ENCODE measurements at places on chromosomes 11 and 22. TPM values are rescaled to one million over a fixed set of nuclear protein-coding genes. Genes with fewer than 3 reads are reported as not detected.

DNA sequence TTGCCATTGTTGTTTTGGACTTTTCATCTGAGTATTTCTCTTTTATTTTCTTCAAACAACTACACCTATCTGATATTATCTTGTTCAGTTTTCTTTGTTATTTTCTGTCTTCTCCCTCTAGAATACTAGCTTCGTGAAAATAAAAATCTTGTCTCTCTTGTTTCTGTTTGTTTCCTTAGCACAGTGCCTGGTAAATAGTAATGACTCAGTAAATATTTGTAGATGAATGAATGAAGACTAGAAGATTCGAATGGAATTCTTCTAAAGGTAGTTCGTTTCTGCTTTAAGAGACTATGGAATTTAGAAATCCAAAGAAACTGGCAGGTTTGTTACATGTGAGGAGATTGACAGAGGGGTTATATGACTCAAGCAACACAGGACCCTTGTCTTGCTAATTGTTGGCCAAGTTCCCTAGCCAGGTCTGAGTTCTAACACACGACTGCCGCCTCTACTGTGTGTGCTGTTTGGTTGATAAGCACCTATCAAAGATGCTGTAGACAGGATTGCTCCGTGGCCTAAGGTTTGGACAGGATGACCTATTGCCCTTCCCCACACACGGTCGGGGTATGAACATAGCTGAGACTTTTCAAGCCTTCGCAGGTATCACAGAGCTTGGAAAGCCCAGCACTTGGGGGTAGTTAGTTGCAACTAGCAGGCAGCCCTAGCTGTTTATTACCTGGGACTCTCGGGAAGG, 831 bp upstream of the TMEM135 start:
- peaks cover 72% of the 10 kb centered on the region for H3K4me1 ChIP-seq
- H3K4me3 ChIP-seq: peak overlapping the region; percentile 97
- H3K27ac ChIP-seq: peak overlapping the region; percentile 87
- H3K36me3 ChIP-seq: peaks cover 5% of the 10 kb centered on the region

The MMP12 gene
- not detected for total RNA-seq

DNA sequence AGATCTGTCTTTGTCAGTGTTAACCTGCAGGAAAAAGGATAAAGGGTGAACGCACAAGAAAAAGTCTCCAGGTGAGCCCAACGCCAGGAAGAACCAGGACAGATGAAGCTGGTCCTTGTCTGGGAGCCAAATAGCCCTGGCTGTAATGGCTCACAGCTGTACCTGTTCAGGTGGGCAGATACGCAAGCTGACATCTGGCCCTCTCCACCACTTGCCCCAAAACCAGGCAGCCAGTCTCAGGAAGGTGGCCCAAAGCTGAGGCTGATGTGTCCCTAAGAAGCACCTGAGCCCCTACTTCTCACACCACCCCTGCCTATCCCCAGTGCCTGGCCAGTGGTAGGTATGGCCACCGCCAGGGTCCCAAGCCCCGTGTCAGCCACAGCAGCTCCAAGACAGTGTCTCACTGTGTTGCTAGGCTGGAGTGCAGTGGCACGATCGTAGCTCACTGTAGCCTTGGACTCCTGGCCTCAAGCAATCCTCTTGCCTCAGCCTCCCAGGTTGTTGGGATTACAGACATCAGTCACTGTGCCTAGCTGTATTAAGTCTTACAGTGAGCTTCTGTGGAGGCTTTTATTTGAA, 14.8 kb downstream of the TOP3B start:
- H3K36me3 ChIP-seq: peaks cover 8% of the 10 kb centered on the region
- no peaks in the 10 kb centered on the region for H3K4me1 ChIP-seq
- H3K27me3 ChIP-seq: no peaks in the 10 kb centered on the region

The NAV2 gene
- 14.1 TPM for total RNA-seq

DNA sequence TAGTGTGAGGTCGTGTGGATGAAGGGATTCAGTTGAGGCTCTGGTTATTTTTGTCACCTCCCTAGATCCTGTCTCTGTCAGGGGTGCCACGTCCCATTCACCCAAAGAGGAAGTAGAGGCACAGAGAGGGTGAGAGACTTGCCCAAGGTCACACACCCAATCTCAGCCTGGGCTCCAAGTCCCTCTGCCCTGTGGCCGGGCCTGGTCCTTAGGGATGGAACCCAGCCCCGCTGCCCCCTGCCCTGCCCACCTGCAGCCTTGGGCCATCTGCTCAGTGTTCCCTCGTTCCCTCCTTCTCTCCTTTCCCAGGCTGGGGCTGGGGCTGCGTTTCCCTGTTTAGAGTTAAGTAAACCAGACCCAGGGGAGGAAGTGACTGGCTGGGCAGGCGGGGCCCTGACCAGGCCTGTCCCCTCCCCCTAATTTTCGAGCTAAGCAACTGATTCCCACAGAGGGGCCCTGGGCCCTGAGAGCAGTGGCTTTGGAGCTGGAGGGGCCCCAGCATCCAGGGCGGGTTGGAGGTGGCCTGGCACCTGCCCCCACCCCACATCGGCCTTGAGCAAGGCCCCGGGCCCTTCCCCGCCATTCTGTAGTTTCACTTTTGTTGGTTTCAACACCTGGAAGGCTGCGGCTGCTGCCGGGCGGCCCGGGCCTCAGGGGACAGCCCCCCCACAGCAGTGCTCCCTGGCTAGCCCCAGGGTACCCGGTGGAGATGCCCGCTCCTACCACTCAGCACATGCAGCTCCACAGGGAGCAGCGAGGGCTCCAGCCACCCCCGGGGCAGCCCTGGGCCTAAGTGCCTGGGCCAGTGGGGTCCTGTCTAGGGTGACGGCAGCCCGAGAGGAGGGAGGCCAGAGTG, 1.5 kb downstream of the TCIRG1 start:
- no peaks in the 10 kb centered on the region for H3K36me3 ChIP-seq
- H3K4me3 ChIP-seq: no peak overlapping the region
- peaks cover 6% of the 10 kb centered on the region for H3K4me1 ChIP-seq
- no peak for DNase-seq
- no peaks in the 10 kb centered on the region for H3K27me3 ChIP-seq
- H3K27ac ChIP-seq: peak overlapping the region; percentile 50

The SLC22A6 gene
- not detected for total RNA-seq

- no peaks in the 10 kb centered on the region for H3K27me3 ChIP-seq
- peaks cover 5% of the 10 kb centered on the region for H3K4me1 ChIP-seq
- DNase-seq: no peak
Observed at GRCh38 chr11:46315783-46316563, 31.3 kb upstream of the DGKZ start.

The SERPINH1 gene
- total RNA-seq: 179 TPM

The RASSF10 gene
- total RNA-seq: 6.0 TPM

The PPP2R1B gene
- total RNA-seq: 78.0 TPM

- H3K27ac ChIP-seq: no peak overlapping the region
- no peaks in the 10 kb centered on the region for H3K36me3 ChIP-seq
- no peak overlapping the region for H3K4me3 ChIP-seq
- H3K4me1 ChIP-seq: peaks cover 8% of the 10 kb centered on the region
- no peaks in the 10 kb centered on the region for H3K27me3 ChIP-seq
Observed at GRCh38 chr11:35082321-35083180, 56.4 kb upstream of the CD44 start.

The ABTB2 gene
- 3.0 TPM for total RNA-seq

DNA sequence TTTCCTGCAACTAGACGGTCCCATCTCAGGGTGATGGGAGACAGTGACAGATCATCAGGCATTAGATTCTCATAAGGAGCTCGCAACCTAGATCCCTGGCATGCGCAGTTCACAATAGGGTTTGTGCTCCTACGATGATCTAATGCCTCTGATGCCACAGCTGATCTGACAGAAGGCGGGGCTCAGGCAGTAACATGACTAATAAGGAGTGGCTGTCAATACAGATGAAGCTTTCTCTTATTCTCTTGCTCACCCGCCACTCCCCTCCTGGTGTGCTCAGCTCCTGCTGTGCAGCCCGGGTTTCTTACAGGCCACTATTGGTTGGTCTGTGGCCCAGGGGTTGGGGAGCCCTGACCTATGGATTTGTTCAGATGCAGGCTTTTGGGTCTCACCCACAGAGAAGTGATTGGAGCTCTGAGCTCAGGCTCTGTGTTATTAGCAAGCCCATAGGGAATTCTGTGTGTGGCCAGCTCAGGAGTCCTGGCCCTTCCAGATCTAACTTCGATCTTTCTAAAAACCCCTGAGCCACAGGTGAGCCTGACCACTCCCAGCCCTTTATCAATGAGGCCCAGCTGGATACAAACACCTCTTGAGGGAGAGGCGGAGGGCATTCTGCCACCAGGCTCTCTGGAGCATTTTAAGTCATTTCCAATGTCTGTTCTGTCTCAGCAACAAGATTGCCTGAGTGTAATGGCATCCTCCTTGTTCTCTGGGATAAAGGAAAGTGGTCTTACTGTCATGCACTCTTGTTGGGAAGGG, 351.8 kb downstream of the BUD13 start:
- peaks cover 25% of the 10 kb centered on the region for H3K4me1 ChIP-seq
- no peaks in the 10 kb centered on the region for H3K27me3 ChIP-seq
- H3K27ac ChIP-seq: no peak overlapping the region
- no peak overlapping the region for H3K4me3 ChIP-seq

- no peaks in the 10 kb centered on the region for H3K36me3 ChIP-seq
- peak; percentile 24 for DNase-seq
Observed at GRCh38 chr22:22687638-22688500, 43.5 kb downstream of the GGTLC2 start.

DNA sequence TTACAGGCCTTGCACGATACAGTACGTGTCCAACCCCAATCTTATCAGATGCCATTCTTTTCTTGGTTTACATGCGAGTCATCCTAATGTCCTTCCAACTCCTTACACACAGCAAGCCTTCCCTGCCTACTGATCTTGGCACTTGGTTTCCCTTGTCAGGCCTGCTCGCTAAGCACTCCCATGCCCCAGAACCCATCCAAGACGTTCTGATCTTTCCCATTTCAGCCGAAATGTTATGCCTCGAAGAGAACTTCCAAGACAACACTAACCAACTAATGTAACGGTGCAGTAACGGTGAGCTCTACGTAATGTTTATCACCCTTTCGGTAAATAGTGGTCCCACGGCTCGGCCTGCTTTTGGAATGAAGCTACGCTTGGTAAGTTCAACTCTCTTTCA, 521 bp downstream of the PES1 start:
- H3K27ac ChIP-seq: no peak overlapping the region
- DNase-seq: no peak
- H3K4me3 ChIP-seq: no peak overlapping the region
- no peaks in the 10 kb centered on the region for H3K4me1 ChIP-seq
- no peaks in the 10 kb centered on the region for H3K36me3 ChIP-seq
- peaks cover 11% of the 10 kb centered on the region for H3K27me3 ChIP-seq

GRCh38 chr11:35750981-35751663, 88.5 kb downstream of the TRIM44 start:
- no peaks in the 10 kb centered on the region for H3K27me3 ChIP-seq
- no peak overlapping the region for H3K4me3 ChIP-seq
- DNase-seq: no peak
- H3K4me1 ChIP-seq: peaks cover 9% of the 10 kb centered on the region
- H3K27ac ChIP-seq: peak overlapping the region; percentile 16
- peaks cover 4% of the 10 kb centered on the region for H3K36me3 ChIP-seq

- peaks cover 27% of the 10 kb centered on the region for H3K36me3 ChIP-seq
- H3K27ac ChIP-seq: no peak overlapping the region
- no peaks in the 10 kb centered on the region for H3K27me3 ChIP-seq
- DNase-seq: no peak
Observed at GRCh38 chr11:100970283-100971164, 159.1 kb downstream of the PGR start.

DNA sequence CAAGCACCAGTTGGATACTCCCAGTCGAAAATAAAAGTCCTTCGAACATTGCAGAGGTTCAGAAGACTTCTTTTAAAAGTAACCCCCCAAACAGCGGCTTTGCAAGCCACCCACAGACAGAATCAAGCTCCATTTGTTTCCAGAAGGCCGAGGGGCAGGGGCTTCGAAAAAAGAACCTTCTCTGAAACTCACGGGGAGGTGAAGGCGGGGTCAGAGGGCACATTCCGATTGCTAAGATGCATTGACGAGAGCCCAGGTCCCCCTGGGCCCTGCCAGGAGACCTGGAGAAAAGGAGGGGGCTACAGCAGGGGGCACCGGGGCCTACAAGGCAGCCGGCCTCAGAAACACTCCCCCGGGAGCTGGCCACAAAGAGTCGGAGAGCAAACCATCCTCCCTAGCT, 306.8 kb downstream of the MN1 start:
- H3K4me1 ChIP-seq: peaks cover 41% of the 10 kb centered on the region
- no peaks in the 10 kb centered on the region for H3K36me3 ChIP-seq
- DNase-seq: peak; percentile 55
- peak overlapping the region; percentile 16 for H3K4me3 ChIP-seq
- no peak overlapping the region for H3K27ac ChIP-seq
- H3K27me3 ChIP-seq: peaks cover 10% of the 10 kb centered on the region

GRCh38 chr11:31877083-31877482, 66.0 kb upstream of the PAX6 start:
- H3K4me3 ChIP-seq: no peak overlapping the region
- H3K4me1 ChIP-seq: peaks cover 28% of the 10 kb centered on the region
- no peaks in the 10 kb centered on the region for H3K36me3 ChIP-seq
- H3K27ac ChIP-seq: no peak overlapping the region

The CAPN1 gene
- 48.4 TPM for total RNA-seq

The CALCA gene
- not detected for total RNA-seq

The BAIAP2L2 gene
- 0.52 TPM for total RNA-seq

DNA sequence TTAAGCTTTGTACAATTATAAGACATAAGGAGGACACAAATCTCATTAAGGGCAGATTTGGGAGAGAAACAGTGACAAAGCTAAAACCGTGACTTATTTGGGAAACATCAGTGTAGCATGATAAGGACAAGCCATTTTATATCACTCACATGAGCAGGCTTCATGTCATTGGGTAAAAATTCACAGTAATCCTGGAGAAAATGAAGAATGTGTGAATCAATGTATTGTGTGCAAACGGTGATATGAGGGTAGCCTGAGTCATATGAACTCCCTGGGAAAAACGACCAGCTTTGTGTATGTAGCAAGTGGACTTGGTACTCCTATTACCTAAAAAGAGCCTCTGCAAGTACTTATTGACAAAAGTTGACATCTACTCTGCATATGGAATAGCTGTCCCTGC, 6.0 kb upstream of the TRIM34 start:
- DNase-seq: no peak
- H3K27ac ChIP-seq: no peak overlapping the region
- no peak overlapping the region for H3K4me3 ChIP-seq
- no peaks in the 10 kb centered on the region for H3K27me3 ChIP-seq
- H3K4me1 ChIP-seq: peaks cover under 1% of the 10 kb centered on the region

DNA sequence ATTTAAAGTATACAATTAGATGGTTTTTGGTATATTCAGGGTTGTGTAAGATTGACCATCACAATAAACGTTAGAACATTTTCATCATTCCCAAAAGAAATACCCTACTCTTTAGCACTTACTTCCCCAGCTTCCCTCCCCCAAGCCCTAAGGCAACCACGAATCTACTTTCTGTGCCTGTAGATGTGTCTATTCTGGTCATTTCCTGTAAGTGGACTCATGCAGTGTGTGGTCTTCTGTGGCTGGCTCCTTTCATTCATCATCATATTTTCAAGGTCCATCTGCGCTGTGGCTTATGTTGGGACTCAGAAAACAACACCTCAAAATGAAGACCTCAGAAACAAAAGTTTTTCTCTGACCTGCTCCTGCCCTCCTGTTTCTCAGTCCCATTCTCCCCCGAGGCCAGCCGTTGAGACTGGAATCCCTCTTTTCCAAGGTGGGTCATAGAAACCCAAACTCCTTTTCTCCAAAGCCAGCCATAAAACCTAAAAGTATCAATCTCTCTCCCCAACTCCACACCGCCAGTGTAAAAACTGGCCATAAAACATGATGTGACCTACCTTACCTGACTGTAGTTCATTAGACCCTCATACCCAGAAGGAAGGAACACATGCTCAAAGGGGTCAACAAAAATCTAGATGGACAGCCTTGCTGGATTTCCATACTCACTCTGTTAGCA, 12.9 kb upstream of the TMPRSS13 start:
- DNase-seq: no peak
- H3K36me3 ChIP-seq: no peaks in the 10 kb centered on the region
- no peaks in the 10 kb centered on the region for H3K27me3 ChIP-seq

The PATE4 gene
- total RNA-seq: not detected

GRCh38 chr11:64765851-64766665, 6.3 kb upstream of the PYGM start:
- H3K27me3 ChIP-seq: peaks cover 14% of the 10 kb centered on the region
- peaks cover 55% of the 10 kb centered on the region for H3K4me1 ChIP-seq
- H3K36me3 ChIP-seq: peaks cover 57% of the 10 kb centered on the region
